ENCODE measurements at places on chromosomes 12 and 14.
A peak's percentile ranks its signal among the peaks of the same experiment; 100 is the strongest.

- no peak for DNase-seq
Observed at GRCh38 chr12:31342286-31342685, 16.3 kb upstream of the SINHCAF start.

DNA sequence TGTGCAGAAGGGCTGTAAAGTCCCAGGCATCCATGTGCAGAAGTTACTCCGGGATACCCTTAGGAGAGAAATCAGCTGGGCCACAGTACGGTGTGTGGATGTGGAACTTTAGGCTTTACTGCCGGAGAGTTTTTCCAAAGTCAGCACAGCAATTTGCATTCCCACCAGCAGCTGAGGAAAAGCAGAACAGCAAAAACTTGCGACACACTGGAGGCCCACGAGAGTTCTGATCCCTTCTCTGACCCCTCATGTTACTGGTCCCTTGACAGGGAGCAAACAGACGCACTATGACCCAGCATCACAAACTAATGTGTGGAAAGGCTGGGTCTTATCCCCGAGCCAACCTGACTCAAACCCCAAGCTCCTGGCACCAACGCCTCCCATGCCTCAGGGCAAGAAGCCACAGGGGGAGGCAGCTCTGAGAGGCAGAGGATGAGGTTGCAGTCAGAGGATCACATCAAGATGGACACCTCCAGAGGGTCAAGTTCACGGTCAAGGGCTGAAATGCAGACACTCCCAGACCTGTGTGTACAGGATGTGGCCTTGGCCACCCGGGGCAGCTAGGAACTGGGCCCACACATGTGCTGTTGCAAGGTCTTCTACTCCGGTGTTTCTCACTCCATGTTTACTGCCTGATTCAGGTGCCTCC, 38.6 kb downstream of the CCDC88C start:
- no peak for DNase-seq

GRCh38 chr12:92673756-92674155, 29.0 kb upstream of the PLEKHG7 start:
- peak; percentile 31 for DNase-seq

DNA sequence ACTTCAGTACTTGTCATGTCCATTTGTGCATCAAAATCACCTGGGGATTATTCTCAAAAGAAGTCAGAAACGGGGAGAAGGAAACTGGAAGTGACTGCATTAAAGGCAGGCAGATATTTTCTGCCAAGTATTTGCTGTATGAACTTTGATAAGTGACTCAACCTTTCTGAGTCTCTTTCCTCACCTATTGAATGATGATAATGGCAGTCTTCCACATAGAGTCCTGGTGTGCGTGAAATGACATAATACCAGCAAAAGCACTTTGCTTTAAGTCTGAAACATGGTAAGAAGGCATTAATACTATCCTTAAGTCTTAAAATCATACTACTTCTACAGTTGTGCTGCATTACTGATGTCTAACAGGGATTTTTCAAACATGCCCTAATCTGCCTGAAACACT, 278.5 kb downstream of the ADAMTS20 start:
- DNase-seq: no peak

GRCh38 chr14:94638339-94638738, 26.1 kb downstream of the SERPINA3 start:
- DNase-seq: no peak

- DNase-seq: no peak
Observed at GRCh38 chr12:111451649-111452129, 46.0 kb downstream of the SH2B3 start.

- DNase-seq: no peak
Observed at GRCh38 chr12:14678547-14679150, 17.8 kb downstream of the GUCY2C start.

DNA sequence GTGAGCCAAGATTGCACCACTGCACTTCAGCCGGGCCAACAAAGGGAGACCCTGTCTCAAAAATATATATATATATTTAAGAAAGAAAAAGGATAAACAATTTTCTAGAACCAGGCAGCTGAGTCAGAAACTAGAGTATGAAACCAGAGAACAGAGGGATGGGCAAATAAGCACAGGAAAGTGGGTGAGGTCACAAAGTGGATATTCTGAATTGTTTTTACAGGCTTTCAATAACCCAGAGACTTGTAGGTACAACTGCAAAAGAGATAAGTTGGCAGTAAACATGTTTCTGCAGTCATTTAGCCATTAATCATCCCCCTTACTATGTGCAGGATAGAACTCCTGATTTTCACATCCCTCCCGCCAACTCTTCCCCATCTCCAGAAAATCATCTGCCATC, 94.2 kb downstream of the BTG1 start:
- no peak for DNase-seq

- DNase-seq: no peak
Observed at GRCh38 chr12:16608946-16609539, 3.1 kb upstream of the LMO3 start.

- DNase-seq: no peak
Observed at GRCh38 chr12:124322271-124322998, 27.5 kb downstream of the RFLNA start.

- no peak for DNase-seq
Observed at GRCh38 chr14:100703386-100704220, 23.1 kb upstream of the DLK1 start.

DNA sequence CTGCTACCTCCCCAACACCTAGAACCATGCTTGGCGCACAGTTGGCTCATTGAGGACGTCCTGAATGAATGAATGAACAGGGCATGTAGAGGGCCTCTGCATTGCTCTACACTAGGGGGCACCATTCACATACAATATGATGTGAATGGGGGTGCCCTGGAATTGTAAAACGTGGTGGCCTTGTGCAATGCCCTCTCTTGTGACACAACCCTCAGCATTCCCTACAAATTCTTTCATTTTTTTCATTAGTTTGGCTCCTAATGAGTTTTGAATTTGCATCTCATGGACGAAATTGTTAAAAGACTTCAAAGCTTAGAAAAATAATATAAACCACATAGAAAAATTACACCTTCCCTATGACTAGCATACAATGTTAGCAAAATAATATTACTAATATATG, 2.3 kb upstream of the DIO2 start:
- no peak for DNase-seq

DNA sequence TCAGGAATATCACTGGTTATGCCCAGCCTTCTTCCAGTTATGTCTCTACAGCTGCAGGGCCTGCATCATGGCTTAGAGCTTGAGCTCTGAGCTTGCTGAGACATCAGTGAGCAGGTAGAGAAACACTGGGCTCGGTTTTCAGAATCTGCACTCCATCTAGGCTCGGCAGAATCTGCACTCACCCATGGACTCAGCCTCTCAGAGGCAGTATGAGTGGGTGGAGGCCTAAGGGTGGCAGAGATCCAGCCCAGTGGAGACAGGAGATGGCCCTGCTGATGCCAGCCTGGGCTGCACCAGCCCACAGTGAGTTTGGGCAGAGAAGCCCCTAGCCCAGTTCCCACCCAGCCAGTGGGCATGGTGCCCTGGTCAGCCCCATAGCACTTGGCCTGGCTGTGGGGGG, 12.8 kb downstream of the KRT80 start:
- DNase-seq: no peak

DNA sequence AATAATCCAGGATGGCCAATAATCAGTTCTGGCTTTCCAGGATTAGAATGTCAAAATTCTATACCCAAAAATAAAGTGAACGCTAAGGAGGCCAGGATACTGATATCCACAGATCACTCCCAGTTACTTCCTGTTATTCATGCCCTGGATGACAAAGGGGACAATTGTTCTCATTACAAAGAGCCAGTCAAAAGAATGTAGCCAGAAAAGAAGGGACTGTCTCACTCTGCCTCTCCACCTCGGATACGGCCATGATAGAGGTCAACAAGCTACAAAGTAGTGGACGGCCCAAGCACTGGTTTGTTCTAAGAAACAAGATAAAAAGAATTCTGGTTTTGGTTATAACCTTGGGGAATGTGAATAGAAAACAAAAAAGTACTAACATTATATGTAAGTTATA, 116.1 kb upstream of the ATF7IP start:
- no peak for DNase-seq

GRCh38 chr12:127024791-127025190, 1242.2 kb upstream of the TMEM132C start:
- no peak for DNase-seq

- no peak for DNase-seq
Observed at GRCh38 chr12:69885658-69886057, 60.6 kb downstream of the MYRFL start.

DNA sequence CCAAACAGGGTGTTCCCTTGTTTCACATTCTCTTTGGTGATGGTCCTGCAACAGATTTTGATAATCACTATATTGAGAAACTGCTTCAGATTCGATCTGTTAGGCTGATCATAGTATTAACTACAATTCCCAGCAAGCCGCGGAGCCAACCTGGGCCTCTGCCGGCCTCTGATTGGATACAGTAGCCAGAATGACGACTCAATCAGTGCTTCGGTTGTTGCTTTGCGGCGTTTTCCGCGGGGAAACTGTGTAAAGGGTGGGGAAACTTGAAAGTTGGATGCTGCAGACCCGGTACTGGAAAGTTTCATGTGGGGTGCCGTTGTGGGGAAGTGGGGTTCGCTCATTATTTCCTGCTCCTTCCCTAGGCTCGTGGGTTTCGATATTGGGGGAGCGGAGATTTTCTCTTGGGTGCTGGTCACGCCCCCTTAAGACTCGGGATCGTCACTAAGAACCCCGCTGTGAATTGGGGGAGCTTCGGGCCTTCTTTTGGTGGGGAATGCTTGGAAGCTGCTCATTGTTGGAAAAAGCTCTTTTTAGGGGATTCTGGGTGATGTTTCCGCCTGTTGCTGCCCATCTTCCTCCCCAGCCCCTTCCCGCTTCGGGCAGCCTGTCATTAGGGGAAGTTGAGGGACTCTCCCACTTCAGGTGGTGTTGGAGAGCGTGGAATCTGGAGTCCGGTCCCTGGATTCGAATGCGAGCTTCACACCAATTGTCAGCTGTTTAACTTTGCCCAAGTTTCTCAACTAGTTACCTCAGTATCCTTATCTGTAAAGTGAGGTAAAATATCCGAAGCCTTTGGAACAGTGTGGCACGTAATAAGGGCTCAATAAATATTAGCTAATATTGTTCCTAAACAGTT, at the start of gene RAD51B:
RAD51B (plus strand) TSS at position 217 of the 859 bp plus-strand sequence.
- peak; percentile 77 for DNase-seq

DNA sequence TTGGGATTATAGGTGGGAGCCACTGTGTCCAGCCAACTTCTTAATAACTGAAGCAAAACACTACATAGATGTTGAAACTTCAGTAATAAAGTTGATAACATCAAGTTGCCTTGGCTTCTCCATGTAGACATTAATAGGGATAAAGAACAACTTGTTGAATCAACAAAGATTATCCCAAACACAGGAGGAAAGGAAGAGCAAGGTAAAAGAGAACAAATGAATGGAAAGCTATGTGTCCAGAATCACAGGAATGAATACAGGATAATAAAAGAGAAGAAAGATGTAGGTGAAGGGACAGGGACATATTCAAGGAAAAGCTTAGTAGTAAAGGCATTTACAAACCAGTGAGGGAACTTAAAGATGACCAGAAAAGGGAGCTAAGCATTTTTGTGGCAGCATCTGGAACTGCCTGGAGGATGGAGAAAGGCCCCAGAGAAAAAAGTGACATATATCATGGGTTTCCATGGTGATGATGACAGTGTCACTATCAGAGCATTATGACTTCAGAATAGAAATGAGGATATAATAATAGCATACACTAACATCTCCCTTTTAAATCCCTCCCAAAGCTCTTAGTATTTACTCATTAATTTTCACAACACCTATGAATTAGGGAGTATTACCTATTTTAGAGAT, 24.0 kb upstream of the MDM1 start:
- no peak for DNase-seq

GRCh38 chr14:24915958-24916595, 133.9 kb downstream of the STXBP6 start:
- DNase-seq: no peak

DNA sequence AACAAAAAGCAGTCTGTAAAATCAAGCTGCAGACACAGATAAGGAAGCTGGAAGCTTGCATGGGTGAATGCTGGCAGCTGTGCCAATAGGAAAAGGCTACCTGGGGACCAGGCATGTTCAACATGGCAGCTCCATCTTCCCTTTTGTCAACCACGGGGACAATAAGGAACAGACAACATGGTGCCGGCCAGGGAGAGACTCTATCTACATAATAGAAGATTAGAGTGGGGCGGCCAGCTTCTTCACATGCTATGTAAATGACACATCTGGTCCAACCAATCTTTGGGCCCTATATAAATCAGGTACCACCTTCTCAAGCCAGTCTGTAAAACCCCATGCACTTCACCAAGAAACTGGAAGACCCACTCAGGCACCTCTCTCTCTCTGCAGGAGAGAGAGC, 157.6 kb downstream of the SUDS3 start:
- DNase-seq: no peak

Measured in GM12878 (cell line).